SW480 (cell line): ENCODE measurements at places on chromosomes 2 and 18.

- no peak for DNase-seq
These were observed 75.4 kb downstream of the ANKRD12 start for GRCh38 chr18:9211955-9212354.

- DNase-seq = no peak
These were observed 57.7 kb downstream of the PELI1 start for GRCh38 chr2:64086347-64087082.

DNA sequence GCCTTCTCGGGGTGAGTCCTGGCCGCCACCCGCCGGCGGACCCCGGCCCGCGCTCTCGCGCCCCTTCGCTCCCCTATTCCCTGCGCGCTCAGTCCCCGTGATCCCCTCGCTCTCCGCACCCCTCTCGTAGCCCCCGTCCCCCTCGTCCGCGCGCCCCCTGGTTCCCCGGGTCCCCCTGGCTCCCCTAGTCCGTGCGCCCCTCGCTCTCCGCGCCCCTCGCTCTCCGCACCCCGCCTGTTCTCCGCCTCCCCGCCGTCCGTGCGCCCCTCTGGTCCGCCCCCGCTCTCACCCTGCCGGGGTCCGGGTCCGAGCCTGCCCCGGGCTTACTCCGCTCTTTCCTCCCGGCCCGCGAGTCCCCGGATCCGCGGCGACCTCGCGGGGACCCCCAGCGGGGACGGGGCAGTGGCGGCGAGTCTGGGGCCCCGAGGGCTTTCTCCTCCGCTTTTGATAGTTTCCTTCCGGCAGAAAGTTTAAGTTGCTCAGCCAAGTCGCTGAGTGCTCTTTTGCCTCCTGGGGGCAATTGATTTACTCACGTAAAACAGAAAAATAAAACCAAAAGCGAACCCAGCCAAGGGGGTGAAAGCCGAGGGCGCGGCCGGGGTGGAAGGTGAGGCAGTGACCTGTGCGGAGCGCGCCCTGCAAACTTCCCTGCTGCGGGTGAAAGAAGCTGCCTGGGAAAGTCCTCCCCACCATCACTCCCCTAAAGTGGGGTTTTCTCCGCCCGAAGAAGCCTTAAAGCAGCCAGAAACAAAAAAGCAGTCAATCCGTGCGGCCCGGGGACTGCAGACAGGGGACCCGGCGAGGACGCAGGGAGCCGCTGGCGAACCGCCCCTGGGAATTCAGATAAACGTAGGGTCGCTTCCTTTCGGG is 568 bp downstream of the RAB31 start:
- DNase-seq = no peak

DNA sequence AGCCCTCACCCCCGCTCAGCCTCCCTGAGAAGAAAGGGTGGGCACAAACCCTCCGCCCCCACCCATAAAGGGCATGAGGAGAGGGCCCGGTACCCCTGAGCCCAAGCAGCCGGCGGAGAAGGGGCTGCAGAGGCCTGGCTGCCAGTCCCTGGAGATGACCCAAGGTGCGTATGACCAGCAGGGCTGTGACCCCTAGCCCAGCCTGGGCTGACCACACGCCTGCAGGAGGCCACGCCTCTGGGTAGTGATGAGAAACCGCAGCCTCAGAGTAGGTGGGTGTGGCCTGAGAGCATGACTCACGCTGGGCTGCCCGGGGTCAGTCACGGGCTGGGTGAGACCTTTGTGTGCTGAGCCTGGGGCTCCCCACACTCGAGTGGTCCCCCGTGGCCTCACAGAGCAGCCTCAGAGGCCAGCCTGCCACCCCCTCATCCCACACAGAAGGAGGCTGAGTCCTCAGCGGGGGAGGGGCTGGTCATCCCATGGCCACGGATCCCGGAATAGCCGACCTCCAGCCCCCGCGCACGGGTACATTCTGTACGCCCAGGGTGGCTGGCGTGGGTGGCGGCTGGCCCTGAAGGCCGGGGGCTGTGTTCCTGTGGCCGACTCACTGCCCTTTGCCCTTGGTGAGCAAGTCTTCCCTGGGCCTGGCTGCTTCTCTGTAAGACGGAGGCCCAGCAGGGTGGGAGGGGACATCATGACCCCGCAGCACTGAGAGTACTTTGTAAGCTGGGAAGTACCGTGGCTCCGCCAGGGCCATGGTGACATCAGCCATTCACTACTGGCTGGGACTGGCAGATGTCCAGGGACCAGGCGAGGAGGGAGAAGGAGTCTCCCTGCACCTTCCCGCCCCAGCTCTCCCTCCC is 110.8 kb upstream of the OTOS start:
- DNase-seq = peak; percentile 90

GRCh38 chr2:119536211-119536610 is 8.0 kb upstream of the CFAP221 start:
- DNase-seq = no peak

DNA sequence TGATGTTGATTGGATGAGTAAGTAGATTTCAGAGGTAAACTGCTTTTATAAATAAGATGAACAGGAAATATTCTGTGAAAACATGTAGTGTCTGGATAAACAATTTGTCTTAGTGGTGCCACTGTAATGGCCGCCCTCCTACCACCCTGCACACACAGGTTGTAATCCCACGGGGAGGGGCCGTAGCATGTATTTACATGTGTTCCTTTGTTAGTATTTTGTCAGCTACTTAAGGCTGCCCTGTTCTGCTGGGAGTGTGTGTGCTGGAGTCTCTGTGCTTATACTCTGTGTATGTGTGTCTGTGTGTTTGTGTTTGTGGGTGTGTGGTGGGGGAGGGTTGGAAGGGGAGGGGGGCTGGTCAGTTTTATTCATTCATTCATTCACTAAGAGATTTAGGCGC is 5.1 kb downstream of the TSHZ1 start:
- no peak for DNase-seq
